Endodermal cell (in vitro differentiated cells): ENCODE measurements at places on chromosomes 6 and 20.

DNA sequence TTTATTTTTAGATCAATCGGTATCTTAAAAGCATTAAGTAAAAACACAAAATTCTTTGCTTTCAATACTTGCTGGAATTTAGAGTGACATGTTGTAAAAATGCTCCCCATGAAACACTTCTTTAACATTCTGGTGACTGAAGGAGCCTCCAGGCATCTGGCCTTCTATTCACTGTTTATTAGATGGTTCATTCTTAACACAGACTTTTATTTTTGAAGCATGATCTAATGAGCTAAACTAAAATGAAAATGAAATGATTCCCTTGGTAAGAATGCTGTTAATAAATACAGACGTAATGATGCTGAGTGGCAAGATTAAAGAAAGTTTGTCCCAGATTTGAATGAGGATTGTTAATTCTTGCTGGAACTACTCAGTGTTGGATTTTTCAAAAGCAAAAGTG lies 698.4 kb downstream of the TENT5A start:
- DNase-seq = no peak

DNA sequence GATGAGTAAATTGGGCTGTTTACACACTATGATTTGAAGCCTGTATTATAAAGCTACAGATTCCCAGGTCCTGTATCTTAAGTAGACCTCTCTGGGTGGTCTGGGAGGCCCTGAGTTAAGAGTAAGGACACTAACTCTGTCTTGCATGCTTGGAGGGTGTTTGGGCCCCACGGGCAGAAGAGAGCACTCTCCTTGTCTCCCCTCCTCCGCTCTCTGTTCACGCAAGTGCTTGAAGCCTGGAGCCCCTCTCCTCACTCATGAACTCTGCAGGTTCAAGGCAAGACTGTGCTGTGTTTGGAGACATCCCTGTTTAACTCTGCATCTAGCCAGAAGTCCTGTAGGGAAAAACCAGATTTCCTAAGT lies 154.0 kb downstream of the ZDHHC14 start:
- DNase-seq = peak; percentile 49

DNA sequence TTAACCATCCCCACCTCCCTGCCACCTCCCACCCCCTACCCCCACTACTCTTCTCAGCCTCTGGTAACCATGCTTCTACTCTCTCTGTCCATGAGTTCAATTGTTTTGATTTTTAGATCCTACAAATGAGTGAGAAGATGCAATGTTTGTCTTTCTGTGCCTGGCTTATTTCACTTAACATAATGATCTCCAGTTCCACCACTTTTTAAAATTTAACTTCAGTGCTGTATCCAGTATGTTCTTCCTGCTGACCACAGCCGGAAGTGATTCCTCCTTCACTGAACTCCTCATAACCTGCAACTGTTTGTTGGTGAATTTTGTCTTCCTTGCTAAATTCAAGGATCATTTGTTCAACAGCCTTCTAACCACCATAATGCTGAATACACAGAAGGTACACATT lies 3.9 kb downstream of the MAP7 start:
- no peak for DNase-seq

DNA sequence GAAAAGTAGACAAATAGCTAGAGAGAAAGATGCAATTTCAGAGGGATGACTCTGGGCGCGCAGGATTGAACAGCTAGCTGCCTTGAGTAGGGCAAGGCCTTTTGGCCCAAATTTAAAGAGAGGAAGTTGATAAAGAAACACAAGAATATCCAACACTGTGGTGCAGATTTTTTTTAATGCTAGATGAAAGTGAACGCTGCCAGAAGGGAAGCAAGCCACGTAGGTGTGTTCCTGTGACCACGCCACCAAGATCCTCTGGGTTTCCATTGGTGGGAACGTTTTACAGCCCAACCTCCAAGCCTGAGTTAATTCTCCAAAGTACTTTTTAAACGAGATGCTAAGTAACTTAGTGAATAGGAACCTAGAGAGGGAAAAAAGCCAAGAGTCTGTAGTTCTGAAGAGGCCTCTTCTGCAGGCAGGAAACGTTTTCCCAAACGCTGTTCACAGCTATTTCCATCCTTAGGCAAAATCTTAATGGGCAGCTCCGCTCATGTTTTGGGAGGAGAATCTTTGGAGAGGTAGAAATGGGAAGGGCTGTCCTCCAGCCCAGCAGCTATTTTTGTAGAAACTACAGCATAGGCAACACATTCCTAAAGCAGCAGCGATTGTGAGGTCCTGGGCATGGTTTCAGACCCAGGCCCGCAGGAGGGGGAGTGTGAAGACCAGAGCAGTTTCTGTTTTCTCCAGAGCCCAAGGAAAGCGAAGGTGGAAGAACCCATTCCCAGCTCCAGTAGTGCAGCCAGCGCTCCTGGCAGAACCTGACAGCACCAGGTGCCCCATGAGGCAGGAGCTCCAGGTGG lies 8.2 kb downstream of the LY86 start:
- DNase-seq = peak; percentile 13

DNA sequence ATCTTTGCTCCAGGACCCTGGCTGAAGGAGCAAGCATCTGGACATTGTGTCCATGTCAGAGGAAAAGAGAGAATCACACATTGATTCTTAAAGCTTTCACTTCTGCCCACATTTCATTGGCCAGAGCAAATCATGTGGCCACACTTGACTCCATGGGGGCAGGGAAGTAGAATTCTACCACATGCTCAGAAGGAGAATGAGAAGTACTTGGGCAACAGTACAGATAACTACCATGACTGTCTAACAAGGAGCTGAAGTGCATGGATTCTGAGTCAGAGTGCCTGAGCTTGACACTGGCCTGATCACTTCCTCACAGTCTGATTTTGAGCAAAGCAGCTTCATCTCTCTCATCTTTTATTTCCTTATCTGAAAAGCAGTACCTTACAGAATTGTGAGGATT lies 38.6 kb downstream of the GHRH start:
- DNase-seq = no peak

DNA sequence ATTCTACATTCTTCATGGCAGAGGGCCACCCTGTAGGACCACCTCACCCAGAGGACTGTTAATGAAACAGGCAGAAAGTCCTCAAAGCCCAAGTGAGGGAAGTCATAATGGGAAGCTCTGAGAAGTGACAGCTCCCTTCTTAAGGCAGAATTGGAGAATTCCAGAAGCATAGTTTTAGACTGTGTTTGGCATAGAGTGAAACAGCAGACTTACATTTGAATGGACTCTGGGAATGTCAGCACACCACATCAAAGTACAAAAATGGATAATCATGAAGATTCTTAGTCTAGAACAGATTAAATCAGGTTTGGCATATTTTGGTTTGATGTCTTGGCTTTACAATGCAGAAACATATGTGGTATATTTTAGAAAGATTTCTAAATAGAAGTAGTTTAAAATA lies 17.9 kb downstream of the SH3BGRL2 start:
- no peak for DNase-seq

GRCh38 chr6:149266659-149267058 lies 50.9 kb upstream of the TAB2 start:
- DNase-seq = no peak

DNA sequence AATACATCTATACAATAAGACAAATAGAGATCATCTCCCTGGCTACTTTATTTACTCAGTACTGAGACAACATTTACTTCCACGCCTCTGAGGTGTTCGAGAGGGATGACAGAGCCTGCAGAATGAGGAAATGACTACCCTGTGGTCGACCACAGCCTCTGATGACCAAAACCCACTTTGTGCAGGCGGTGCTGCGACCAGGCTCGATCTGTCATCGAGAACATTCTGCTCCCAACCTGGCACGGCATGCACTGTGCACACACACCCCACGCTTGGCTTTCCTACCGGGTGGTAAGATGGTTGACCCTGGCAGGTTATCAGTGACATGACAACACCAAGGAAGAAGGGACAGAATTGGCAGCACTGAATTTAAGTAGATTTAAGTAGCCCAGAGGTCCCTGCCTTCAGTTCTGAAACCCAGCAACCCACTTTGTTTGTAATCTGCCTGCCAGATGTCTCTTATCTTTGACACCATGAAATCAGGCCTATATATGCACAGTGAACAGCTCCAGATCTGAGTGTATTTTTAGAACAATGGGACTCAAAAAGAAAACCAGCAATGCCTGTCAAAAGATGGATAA lies 42.6 kb downstream of the TTI1 start:
- DNase-seq = no peak

GRCh38 chr20:21262812-21263211 lies 40.3 kb upstream of the XRN2 start:
- no peak for DNase-seq

GRCh38 chr6:69813508-69813907 lies 16.7 kb upstream of the LMBRD1 start:
- no peak for DNase-seq

GRCh38 chr6:148177589-148178233 lies 164.9 kb upstream of the SASH1 start:
- DNase-seq = peak; percentile 90

GRCh38 chr6:129009851-129010250 lies 126.9 kb downstream of the LAMA2 start:
- DNase-seq = no peak

- no peak for DNase-seq
Observed at GRCh38 chr6:3608159-3608558, 143.4 kb downstream of the PXDC1 start.

- no peak for DNase-seq
Observed at GRCh38 chr6:11324453-11325015, 92.1 kb upstream of the NEDD9 start.

GRCh38 chr6:109182578-109182977 lies 87.3 kb downstream of the CEP57L1 start:
- no peak for DNase-seq

DNA sequence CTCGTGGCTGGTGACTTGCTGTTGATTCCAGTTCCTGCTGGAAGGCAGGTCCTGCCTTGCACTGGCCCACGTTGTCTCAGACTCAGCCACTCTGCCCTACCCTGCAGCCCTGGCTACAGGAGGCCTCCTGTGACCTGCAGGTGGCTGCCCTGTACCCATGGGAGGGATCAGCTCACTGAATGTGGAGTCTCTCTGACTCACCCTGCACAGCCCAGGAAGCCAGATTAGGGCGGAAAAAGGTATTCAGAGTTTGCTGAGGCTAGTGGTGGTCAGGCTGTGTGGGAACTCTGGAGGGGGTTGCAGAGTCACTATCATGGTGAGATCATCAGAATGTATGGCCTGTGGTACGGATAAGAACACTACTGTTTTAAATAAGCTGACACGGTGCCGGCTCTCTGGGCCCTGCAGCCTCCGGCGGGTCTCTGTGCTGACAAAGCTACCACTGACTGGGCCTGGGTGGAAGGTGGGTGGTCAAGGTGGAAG lies 24.7 kb upstream of the PYGB start:
- peak; percentile 90 for DNase-seq

GRCh38 chr6:1383729-1384548 lies 5.4 kb upstream of the FOXF2 start:
- peak; percentile 85 for DNase-seq

- DNase-seq = no peak
Observed at GRCh38 chr20:34525342-34525708, 9.1 kb downstream of the DYNLRB1 start.

DNA sequence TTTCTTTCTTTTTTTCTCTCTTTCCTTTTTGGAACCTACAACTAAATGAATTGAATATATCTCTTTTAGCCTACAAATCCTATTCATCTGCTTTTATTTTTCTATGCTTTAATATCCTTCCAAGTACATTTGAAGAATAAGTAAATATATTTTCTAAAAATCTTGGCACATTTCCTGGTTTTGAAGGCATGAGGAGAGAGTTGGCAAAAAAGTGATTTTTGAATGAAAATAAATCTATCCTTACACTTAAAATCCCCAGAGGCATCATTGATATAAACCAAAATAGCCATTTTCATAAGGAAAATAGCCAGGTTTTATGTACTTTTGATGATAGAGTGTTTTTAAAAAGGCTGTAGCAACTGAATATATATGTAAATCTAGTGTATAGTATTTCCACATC lies 69.0 kb downstream of the SAMD5 start:
- no peak for DNase-seq

GRCh38 chr6:148466158-148466557 lies 123.5 kb downstream of the SASH1 start:
- no peak for DNase-seq

GRCh38 chr20:2619961-2620595 lies 32.4 kb upstream of the NOP56 start:
- DNase-seq = no peak

- DNase-seq = no peak
Observed at GRCh38 chr6:1094306-1094705, 217.6 kb upstream of the FOXQ1 start.

DNA sequence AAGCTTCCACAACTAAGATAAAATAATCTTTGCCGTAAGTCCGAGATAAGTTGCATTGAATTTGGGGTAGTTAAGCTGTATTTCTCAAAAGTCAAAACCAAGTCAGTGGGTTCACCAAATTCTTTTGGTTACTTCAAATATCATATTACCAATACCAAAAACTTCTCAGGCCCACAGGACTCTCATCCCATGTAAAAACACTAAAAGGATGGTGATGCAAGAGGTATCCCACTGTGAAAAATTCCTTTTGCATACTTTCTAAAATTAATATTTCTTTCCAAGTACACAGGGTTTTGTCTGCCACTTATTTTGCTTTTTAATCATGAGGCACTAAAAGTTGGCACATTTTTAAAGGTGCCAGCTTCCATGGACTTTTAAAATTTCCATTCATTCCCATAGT lies 151.3 kb downstream of the GJA10 start:
- DNase-seq = no peak

GRCh38 chr20:45044084-45044573 lies 56.8 kb downstream of the KCNS1 start:
- peak; percentile 52 for DNase-seq

DNA sequence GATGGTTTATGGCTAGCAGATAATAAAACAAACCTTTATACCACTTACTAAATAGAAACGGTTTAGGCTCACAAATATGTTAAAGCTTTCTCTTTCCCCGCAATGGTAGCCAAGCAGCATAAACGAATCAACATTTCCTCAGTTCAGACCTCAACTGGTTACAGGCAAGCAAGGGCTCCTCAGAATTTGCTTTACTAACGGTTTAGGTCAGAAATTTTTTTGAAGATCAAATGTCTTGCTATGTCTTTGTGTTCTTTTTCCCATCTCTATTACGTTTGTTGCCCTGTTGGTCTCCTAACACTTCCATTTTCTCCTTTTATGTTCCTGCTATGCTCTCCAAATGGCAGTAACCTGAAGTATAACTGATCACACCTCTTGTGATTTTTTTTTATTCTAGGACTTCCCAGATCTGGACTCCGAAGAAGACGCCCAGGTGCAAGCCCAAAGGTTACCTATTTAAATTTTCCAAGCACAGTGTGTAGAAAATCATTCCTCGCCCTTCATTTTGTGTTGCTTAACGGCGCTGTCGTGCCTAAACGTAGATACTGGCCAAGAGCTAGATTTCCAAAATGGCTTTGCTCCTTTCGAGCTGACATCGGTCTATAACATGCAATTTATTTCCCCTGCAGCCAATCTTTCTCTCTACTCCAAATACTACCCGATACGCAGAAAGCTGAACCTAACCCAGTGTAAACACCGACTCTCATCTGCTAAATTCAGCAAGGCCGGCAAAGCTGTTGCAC lies 717 bp upstream of the ASF1A start:
- no peak for DNase-seq

GRCh38 chr6:148441454-148441911 lies 98.8 kb downstream of the SASH1 start:
- DNase-seq = no peak

- no peak for DNase-seq
Observed at GRCh38 chr20:9581509-9581908, 67.1 kb downstream of the LAMP5 start.

GRCh38 chr20:43827940-43828562 lies 86.6 kb upstream of the TOX2 start:
- no peak for DNase-seq

- DNase-seq = no peak
Observed at GRCh38 chr20:45121388-45121787, 2.9 kb downstream of the WFDC12 start.
